SK-MEL-5 (cell line): ENCODE measurements at places on chromosomes 4 and X.

- DNase-seq: no peak
These were observed 822.3 kb upstream of the FTHL17 start for GRCh38 chrX:31894152-31894551.

DNA sequence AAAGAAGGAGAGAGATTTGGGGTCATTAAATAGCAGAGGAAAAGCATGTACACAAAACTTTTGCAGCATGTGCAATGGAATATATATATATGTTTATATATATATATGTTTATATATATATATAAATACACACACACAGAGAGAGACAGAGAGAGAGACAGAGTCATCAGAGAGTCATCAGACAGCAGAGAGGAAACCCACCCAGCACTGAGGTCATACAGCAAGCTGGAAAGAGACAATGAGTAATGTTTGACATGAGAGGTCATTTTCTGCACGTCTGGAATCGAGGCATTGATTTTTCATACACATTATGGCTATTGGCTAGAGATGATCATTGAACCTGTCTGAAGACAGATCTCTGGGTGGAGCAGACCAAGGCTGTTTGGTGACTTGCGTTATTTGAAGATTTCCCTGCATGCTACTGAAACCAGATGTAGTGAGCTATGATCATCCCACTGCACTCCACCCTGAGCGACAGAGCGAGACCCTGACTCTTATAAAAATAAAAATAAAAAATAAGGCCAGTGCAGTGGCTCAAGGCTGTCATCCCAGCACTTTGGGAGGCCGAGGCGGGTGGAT is 48.8 kb upstream of the SHOX start:
- no peak for DNase-seq

DNA sequence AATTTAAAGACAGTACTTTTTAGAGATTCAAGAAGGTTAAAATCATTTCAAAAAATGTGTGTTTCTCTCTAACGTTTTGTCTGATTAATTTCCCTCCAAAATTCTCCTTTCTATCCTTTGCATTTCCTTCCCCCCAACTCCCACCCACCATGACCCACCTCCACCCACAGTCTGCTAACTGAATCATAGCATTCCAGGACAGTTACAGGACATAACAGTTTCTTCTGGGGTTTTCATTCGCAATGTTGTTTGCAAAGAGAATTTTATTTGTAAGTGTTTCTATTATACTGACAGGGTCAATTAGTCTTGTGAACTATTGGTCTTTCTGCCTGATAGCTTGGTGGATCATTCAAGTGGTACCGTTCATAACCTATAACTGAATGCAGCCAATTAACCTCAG is 53.7 kb downstream of the ANAPC10 start:
- no peak for DNase-seq

DNA sequence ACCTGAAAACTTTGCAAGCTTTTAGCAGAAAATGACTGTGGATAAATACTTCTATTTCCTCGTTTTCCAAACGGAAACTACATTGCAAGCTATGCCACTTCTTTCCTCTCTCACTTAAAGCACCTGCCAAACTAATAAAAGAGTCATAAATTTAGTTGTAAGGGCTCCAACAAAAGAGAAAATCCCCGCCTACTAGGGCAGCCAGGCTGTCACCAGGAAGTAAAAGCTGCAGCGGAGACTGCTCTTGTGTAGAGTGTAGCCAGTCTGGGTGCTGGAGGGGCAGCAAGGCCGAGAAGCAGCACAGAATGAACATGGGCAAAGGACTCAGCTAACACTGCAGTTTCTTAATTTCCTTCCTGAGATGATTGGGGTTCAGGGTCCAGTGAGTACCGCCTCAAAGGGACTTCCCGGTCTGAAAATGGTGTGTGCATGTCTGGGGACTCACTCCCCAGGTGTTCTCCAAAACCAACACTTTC is 89.3 kb upstream of the MAML3 start:
- no peak for DNase-seq

- DNase-seq: no peak
These were observed 882.9 kb downstream of the TRAM1L1 start for GRCh38 chr4:116202524-116202923.

- peak; percentile 54 for DNase-seq
These were observed 49.2 kb upstream of the TLR2 start for GRCh38 chr4:153634738-153635353.

GRCh38 chr4:6230502-6230785 is 30.1 kb upstream of the JAKMIP1 start:
- no peak for DNase-seq

DNA sequence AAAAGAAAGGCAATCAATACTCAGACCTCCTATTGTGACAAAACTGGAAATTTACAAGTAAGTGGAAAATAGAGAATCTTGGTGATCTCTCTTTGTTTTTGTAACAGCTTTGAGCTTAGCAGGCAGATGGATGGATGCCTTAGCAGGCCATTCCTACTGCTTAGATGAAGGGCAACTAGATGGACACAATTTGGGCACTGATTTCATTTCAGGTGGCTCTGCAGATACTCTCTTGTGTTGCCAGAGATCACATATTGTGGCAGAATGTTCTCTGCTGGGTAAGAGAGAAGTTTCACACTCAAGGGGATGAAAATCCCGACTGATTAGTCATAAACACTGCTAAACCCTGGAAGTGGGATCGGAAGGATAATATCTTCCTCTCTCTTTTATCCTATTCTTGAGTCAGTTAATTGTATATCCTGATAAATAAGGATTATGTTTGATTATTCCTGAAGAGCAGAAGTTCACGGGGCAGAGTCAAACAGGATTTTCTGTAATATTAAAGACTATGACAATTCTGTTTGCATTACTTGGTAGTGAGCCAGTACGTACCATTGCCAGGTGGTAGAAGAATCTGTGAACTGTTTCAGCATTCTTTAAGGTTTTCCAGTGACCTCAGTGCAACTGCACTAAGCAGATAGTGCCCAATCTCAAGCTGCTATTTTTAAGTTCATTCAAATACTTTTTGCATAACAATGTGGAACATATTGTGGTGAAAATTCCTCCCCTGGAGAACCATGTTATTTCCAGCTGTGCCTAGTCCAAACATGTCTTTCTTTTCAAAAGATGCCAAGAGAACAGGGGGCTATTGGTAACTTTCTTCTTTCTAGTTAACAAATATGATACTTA is 974.3 kb downstream of the FSTL5 start:
- no peak for DNase-seq

GRCh38 chrX:129496625-129497024 is 26.7 kb downstream of the SMARCA1 start:
- no peak for DNase-seq

GRCh38 chr4:89403826-89404225 is 96.2 kb upstream of the GPRIN3 start:
- DNase-seq: no peak

DNA sequence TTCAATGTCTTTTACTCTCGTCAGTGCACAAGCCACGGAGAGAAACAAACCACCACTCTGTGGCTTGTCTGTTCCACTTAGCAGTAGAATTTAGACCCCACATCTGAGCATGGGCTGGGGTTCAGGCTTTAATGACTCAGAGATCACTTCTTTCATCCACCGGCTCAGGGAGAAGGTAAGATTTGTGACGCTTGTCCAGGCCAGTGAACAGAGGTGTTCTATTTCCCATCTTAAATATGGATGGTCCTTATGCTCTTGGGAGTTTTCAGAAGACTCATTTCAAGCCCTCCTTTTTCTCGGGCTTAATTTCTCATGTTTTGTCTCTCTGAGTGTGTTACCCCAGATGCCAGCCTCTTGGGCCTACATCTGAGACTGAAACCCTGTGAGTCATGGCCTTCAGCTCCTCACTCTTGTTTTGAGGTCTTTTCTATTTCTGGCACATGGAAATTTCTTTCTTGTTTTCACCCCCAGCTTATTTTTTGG is 127.4 kb upstream of the SFRP2 start:
- no peak for DNase-seq

GRCh38 chr4:15018361-15018760 is 16.1 kb downstream of the CPEB2 start:
- DNase-seq: no peak

DNA sequence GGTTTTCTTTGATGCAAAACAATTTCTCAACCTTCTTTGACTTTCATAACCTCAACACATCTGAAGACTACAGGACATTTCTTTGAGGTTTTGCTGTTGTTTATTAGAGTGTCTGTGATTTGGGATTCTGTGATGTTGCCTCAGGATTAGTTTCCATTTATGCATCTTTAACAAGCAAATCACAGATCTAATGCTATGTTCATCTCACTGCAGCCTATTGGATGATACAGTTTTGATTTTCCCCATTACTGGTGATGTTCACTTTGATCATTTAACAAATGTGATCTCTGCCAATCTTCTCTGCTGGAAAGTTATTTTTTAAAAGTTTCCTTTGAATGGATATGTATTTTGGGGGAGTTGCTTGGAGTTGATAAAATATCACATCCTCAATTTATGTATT is 624.9 kb upstream of the HS3ST1 start:
- DNase-seq: no peak
